ENCODE measurements at places on chromosomes 5 and 9.
A peak's percentile ranks its signal among the peaks of the same experiment; 100 is the strongest.

GRCh38 chr5:135308752-135309151, 90.3 kb downstream of the MACROH2A1 start:
- peaks cover 51% of the 10 kb centered on the region for H3K4me1 ChIP-seq
- H3K36me3 ChIP-seq, result no peaks in the 10 kb centered on the region
- DNase-seq, result no peak

DNA sequence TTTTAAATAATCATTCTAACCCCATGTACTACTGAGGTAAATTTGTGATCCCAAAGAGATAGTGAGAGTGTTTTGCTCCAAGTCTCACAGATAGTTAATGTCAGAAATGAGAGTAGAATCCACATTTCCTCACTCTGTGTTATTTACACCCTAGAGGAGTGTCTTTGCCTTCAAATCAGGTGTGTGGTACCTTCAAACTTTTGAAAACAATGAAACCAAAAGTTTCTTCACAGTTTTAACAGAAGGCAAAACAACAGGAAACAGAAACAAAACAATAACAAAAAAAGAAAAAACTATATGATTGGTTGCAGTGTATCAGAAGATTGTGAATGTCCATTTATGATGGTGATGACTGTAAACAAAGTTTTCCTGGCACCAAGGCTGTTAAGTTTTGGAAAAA, 85.9 kb downstream of the ERBIN start:
- H3K4me3 ChIP-seq, result no peak overlapping the region
- no peak overlapping the region for H3K27ac ChIP-seq
- H3K4me1 ChIP-seq, result peaks cover 27% of the 10 kb centered on the region
- DNase-seq, result no peak
- peaks cover 27% of the 10 kb centered on the region for H3K36me3 ChIP-seq

- H3K36me3 ChIP-seq, result no peaks in the 10 kb centered on the region
- H3K27me3 ChIP-seq, result peaks cover 5% of the 10 kb centered on the region
- DNase-seq, result no peak
- H3K4me1 ChIP-seq, result no peaks in the 10 kb centered on the region
- H3K27ac ChIP-seq, result no peak overlapping the region
Measured at GRCh38 chr9:93886911-93887310, 68.2 kb downstream of the BARX1 start.

- no peak overlapping the region for H3K27ac ChIP-seq
- no peaks in the 10 kb centered on the region for H3K27me3 ChIP-seq
- DNase-seq, result no peak
- H3K4me1 ChIP-seq, result no peaks in the 10 kb centered on the region
- no peak overlapping the region for H3K4me3 ChIP-seq
Measured at GRCh38 chr5:60352992-60353599, 346.9 kb downstream of the DEPDC1B start.

GRCh38 chr5:97888439-97888838, 705.4 kb upstream of the RIOK2 start:
- H3K27ac ChIP-seq, result no peak overlapping the region
- no peaks in the 10 kb centered on the region for H3K27me3 ChIP-seq
- no peak for DNase-seq
- no peaks in the 10 kb centered on the region for H3K4me1 ChIP-seq

DNA sequence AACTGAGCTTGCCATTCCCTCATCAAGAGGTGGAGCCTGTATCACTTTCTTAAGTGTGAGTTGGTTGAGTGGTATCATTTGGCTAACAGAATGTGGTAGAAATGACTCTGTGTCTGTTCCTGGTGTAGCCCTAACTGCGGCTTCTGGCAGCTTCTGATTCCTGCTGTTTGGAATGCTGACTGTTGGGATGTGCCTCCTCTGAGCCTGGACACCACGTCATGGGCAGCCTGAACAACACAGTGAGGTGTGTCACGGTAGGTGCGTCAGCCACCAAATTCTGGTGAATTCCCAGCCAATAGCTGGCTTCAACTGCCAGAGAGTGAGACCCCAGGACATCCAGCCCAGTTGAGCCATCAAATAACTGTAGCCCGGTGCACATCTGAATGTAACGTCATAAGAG, 6.1 kb upstream of the C9orf152 start:
- no peak for DNase-seq
- peaks cover 6% of the 10 kb centered on the region for H3K4me1 ChIP-seq
- H3K4me3 ChIP-seq, result no peak overlapping the region
- no peak overlapping the region for H3K27ac ChIP-seq
- H3K27me3 ChIP-seq, result peaks cover 35% of the 10 kb centered on the region
- no peaks in the 10 kb centered on the region for H3K36me3 ChIP-seq

- no peak overlapping the region for H3K4me3 ChIP-seq
- H3K27me3 ChIP-seq, result no peaks in the 10 kb centered on the region
- H3K27ac ChIP-seq, result no peak overlapping the region
- H3K4me1 ChIP-seq, result no peaks in the 10 kb centered on the region
- DNase-seq, result no peak
- no peaks in the 10 kb centered on the region for H3K36me3 ChIP-seq
Measured at GRCh38 chr5:163089926-163090325, 347.5 kb upstream of the CCNG1 start.

- H3K4me1 ChIP-seq, result no peaks in the 10 kb centered on the region
- H3K27me3 ChIP-seq, result peaks cover 18% of the 10 kb centered on the region
- no peak for DNase-seq
- no peak overlapping the region for H3K27ac ChIP-seq
- no peak overlapping the region for H3K4me3 ChIP-seq
Measured at GRCh38 chr5:181088289-181088688, 42.7 kb downstream of the OR2V1 start.

DNA sequence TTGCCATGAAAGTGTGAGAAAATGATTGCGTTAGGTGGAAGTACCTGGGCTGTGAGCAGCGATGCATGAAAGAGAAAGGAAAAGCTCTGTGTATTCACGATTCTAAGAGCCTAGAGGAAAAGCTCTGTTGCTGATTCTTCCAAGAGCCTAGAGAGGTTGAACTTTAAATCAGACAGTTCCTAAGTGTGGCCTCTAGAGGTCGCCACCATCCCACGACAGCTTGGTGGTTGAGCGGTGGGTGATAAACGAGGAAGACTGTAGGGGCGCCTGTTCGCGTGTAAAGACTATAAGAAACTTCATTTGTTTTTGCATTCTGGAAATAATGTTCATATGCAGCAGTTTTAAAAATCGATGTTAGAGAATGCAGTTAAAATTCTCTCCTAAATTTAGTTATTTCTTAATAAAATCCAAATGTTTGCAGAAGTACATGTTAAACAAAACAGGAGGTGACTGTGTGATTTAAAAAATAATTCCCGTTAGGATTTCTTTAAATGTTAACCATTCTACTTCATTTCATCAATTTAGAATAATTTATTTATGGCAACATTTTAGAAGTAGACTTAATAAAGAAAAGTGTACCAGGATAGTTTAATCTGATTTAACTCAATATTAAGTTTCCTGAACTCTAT, 107.7 kb downstream of the TENT4A start:
- no peaks in the 10 kb centered on the region for H3K36me3 ChIP-seq
- peak; percentile 38 for DNase-seq
- H3K27ac ChIP-seq, result no peak overlapping the region
- H3K4me1 ChIP-seq, result peaks cover 8% of the 10 kb centered on the region
- H3K4me3 ChIP-seq, result no peak overlapping the region
- H3K27me3 ChIP-seq, result peaks cover 26% of the 10 kb centered on the region

GRCh38 chr5:111530298-111530740, 18.0 kb upstream of the STARD4 start:
- no peaks in the 10 kb centered on the region for H3K27me3 ChIP-seq
- H3K27ac ChIP-seq, result peak overlapping the region; percentile 87
- H3K4me3 ChIP-seq, result peak overlapping the region; percentile 46

DNA sequence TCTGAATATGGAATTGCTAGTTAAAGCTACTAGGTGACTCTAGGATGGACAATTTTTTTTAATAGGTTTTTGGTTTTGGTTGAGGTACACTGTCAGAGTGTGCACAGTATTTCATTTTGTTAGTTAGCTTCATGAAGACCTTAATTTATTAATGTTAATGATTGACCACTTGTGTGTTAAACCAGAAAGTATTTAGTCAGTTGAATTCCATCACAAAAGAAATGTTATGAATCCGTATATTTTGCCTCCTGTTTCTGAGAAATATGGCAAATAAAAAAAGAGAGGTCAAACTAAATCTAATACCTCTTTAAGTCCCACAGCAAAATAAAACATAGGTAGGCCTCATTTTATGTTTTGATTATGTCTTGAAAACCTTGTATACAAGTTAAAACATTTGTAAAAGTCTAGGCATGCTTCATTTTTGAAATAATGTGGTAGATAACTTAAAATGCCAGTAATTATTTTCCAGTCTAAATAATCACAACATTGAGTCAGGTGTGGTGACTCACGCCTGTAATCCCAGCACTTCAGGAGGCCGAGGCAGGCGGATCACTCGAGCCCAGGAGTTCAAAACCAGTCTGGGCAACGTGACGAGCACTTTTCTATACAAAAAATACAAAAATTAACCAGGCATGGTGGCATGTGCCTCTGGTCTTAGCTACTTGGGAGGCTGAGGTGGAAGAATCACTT, 50.8 kb downstream of the ITGA1 start:
- no peak overlapping the region for H3K4me3 ChIP-seq
- DNase-seq, result no peak
- H3K36me3 ChIP-seq, result no peaks in the 10 kb centered on the region
- H3K27ac ChIP-seq, result no peak overlapping the region
- H3K4me1 ChIP-seq, result peaks cover 2% of the 10 kb centered on the region
